ENCODE measurements at places on chromosomes 6 and 20.
A peak's percentile ranks its signal among the peaks of the same experiment; 100 is the strongest.

DNA sequence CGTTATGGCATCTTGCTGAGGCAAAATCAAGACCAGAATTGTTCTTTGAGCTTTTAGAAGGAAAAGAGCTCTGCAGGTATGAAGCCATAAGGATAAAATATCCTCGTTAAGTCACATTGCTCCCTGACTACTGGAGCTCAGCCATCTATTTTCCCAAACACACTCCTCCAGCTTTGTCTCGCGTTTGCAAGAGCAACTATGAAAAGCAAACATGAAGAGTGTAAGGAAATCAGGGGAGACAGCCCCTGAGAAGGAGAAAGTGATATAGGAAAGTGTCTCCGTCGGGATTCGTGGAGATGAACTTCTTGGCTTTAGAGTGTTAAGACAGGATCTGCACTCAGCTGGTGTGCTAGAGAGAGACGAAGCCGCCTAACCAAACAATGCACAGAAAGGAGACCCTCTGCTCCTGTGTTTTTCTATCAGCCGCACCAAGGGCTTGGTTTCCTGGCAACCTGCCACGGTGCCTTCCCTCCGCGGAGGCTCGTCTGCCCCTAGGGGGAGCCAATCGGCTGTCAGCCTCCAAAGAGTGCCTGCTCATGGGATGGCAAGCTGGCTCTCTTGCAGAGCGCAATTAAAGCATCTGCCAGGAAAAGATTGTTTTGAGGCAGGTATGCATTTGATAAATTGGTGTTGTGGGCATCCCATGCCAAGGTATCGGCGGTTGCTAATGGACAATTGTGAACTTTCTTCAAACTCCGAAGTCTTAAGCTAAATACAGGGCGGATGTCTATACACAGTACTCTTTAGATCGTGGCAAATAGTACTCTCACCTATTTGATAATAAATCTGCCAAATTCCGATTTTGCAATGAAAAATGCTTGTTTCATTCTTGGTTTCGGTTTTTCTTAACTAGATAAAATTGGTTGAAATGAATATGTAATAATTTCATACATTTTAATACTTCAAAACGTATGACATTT, 603.2 kb downstream of the RNF144B start:
- peak; percentile 0 for DNase-seq

GRCh38 chr20:5426026-5426425, 109.3 kb upstream of the PROKR2 start:
- DNase-seq: no peak

DNA sequence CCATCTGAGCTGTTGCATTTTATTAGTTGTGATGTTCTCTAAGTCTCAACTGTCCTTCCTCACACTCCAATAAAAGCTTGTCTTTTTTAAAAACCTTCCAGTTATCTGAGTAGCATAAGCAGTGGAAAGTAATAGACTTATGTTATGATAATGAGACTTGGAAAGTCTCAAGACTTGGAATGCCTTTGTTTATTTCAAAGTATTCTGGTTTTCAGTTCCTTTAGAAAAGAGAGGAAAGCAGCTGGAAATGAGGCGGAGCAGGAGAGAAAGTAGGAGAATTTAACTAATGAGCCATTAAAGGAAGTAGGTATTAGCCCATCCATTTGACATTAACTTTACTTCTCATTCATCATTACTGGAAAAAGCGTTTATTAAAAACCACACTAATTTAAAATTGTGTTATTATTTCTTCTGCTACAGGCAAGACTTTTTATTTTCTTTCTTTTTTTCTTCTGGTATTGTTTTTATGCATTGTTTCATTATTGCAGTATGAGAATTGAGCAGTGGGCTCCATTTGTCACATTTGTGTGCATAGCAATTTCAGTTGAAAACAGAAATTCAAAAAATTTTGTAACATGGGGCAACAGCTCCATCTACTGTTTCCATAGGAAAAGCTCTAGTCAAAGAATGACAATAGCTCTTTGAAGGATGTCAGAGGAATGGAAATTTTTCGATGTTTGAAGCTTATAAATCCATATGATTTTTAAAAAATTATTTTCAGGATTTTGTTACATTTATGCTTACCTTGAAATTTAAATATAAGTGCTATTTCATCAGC, 194.8 kb downstream of the COL9A1 start:
- no peak for DNase-seq

- DNase-seq: no peak
These were observed 46.8 kb downstream of the DSTN start for GRCh38 chr20:17616480-17617211.

GRCh38 chr6:75609639-75610590, 8.2 kb downstream of the SENP6 start:
- no peak for DNase-seq

- DNase-seq: no peak
These were observed 19.1 kb downstream of the TAB2 start for GRCh38 chr6:149336609-149336928.

- no peak for DNase-seq
These were observed 615.7 kb upstream of the CITED2 start for GRCh38 chr6:139990026-139990686.

- DNase-seq: no peak
These were observed 95.4 kb downstream of the OGFRL1 start for GRCh38 chr6:71383901-71384489.

GRCh38 chr20:25549172-25549773, 36.1 kb downstream of the NINL start:
- DNase-seq: no peak

DNA sequence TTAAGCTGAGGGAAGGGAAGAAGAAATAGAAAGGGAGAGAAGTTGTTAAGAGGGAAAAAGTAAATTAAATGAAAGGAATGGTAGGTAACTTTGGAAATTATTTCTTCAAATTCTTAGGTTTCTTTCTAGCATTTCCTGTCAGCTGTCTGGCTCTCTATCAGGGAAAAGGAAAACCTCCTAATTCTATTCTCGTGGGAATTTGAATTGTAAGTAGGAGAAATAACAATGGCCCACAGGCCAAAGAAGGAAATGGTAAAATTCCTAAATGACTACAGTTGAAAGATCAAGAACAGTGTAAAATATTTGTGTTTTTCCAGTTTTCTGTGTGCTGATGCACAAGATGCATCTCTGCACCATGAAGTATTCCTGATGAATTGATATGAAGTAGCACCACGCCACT, 173.0 kb downstream of the IBTK start:
- DNase-seq: no peak

GRCh38 chr20:6489361-6490171, 277.9 kb upstream of the BMP2 start:
- DNase-seq: no peak

DNA sequence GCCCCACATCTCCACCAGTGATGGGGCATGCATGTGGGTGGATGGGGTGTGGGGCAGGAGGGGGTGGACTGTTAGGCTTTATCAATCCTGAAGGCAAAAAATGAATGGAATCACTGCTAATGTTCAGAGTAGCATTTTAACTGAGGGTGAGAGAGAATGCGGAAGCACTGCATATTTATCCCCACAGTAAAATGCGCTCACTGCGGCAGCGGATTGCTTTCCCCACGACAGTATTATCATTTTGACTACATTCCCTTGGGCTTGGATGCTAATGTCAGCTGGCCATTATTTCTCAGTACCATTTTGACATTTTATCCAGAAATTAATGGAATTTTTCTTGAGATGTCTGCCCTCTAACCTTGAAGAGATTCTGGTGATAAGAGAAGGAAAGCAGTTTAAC, 13.4 kb downstream of the ALDH8A1 start:
- no peak for DNase-seq

- no peak for DNase-seq
These were observed 1.6 kb upstream of the PTGIS start for GRCh38 chr20:49569411-49570115.
